ENCODE measurements at places on chromosomes 1 and 21. TPM values are rescaled to one million over a fixed set of nuclear protein-coding genes. Genes with fewer than 3 reads are reported as not detected.

Gene SH2D1B
- total RNA-seq, result not detected

Gene TCHH
- total RNA-seq, result not detected

Gene REN
- not detected for total RNA-seq

Gene RGS7
- total RNA-seq, result 1.9 TPM

Gene TCHHL1
- not detected for total RNA-seq

Gene CCDC185
- 0.17 TPM for total RNA-seq
